NCI-H1048 (cell line): ENCODE measurements at places on chromosomes 11 and 22.

DNA sequence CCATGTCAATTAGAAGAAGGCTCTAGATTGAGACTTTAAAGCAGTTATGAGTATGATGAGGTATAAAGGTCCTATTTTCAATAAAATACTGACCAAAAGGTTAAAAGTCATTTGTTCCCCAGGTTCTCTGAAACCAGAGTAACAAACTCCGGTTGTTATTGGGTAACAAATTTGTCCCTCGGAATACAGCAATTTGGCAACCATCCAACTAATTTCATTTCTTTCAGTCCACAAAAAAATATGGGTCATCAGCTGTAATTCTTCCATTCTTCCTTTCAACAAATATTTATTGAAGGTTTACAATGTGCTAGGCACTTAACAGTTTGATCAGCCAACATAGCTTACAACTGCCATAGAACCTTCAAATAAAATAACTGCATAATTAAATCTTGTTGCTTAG, 79.9 kb downstream of the TTC28 start:
- DNase-seq: no peak

GRCh38 chr11:83933008-83933407, 646.8 kb upstream of the CCDC90B start:
- DNase-seq: no peak

DNA sequence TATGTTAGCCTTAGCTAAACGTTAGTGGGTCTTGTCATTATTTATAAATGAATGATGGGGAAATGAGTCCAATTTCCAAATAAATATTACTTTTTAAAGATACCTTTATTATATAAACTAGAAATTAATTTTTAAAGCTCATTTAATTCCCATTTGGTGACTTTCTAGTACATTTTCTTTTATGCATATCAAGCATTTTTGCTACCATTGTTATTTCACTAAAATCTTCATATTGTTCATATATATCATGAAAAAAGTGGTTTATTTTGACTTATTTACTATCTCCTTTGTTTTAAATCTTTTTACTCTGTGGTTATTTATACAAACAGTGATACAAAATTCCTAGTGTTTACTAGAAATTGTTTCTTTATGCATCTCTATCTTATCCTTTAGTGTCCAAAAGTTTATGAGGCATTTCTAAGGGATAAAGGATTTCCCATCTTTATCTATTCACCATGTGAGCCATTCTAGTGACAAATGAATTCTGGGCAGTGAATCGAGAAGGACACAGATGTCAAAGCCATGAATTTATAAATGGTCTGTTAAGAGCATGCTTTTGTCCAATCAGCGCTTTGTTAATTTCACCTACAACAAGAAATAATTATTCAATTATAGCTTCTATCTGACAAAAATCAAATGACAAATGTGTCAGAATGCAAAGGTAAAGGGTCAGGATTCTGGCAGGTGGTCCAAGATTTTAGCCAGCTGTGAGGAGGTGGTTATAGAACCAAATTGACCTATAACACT, 70.6 kb downstream of the PRMT3 start:
- no peak for DNase-seq

- no peak for DNase-seq
Observed at GRCh38 chr11:85946221-85946620, 91.0 kb downstream of the CCDC83 start.

DNA sequence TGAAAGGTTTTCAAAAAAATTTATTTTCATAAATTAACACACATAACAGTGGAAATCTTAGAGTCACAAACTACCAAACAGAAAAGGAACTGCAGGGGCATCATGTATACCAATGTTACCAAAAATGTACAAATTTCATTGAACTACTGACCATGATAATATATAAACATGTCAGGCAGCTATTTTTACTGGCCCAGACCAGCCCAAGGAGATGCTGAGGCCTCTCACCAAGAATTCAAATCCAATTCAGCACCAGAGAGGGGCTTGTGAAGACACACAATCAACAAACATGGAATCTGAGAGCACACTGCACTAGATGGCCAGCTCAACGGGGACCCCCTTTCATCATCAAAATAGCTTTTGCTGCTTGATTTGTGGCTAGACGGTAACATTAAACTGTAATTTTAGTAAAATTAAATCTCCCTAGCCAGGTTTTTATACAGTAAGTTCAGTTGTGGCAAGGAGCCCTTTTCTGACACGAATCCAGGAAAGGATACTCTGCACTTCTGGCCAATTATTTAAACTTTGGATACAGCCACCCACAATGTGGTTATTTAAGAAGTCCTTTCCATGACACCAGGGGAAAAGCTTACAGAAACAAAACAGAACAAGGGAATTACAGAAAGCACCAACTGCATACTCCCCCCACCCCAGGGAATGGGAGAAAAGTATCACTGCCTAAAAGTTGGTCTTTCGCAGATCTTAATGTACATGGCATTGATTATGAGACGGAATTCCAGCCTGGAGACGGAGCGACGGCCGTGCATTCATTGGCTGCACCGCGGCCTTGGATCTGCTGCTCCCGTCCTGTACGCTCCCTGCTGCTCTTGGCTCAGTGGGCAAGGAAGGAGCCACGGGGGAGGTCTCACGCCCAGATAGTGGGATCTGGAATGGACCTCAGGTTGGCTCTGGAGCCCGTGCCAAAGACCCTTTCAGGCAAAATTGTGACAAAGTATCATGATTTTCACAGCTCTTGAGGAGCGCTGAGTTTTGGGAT, 19.6 kb upstream of the PISD start:
- no peak for DNase-seq

DNA sequence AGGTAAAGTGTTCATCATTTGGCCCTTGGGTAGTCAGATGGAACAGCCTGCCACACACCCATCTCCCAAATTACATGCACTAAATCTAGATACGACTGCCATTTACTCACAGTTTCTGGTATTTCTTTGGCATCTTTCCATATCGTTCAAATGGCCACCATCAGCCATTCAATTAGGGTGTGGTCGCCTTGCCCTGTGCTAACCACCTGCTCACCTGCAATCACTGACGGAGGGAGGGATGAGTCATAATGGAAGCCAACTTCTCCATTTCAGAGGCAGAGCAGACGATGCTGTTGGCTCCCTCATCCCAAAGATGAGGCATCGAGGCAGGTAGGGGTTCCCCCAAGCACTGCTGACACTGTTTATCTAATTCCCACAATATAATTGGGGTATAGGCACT, 14.6 kb downstream of the MS4A6A start:
- no peak for DNase-seq

GRCh38 chr22:37241351-37242142, 2.5 kb downstream of the RAC2 start:
- DNase-seq: no peak

GRCh38 chr22:50586416-50586815, 3.8 kb upstream of the CHKB start:
- no peak for DNase-seq

DNA sequence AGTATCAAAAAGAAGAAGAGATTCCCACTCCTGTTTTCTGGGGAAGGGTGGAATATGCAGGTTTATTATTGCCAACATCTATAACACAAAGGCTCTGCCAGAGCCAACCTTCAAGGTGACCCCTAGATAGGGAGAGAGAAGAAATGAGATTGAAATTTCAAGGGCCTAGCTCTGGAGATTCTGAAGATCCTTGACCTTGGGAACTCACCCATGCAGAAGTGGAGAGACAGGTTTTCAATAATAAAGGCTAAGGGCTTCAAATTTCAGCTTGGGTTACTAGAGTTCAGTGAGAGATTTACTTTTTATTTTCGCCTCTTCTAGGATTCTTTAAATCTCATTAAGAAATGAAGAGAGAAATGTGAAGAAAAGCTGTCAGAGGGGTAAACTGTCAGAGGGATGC, 98.4 kb downstream of the CD44 start:
- no peak for DNase-seq

GRCh38 chr11:959027-959426, 33.4 kb downstream of the AP2A2 start:
- DNase-seq: no peak

DNA sequence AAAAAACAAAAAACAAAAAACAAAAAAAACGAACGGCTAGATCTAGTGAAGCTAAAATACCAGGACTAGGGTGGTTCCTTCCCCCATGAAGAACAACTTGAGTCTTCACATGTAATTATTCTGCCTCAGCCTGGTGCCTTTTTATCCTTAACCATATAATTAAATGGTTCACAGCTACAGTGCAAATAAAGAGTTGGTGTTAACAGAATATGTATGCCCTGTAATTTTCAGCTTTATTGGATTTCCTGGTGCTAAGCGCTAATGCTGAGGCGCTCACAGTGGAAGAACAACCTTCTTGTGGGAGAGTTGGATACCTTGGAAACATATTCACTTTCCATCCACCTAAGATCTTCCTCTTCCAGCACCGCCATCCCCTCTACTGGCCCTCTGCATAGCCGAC, 158.5 kb upstream of the SORL1-AS1 start:
- no peak for DNase-seq

- no peak for DNase-seq
Observed at GRCh38 chr11:120420572-120420971, 84.4 kb downstream of the ARHGEF12 start.

DNA sequence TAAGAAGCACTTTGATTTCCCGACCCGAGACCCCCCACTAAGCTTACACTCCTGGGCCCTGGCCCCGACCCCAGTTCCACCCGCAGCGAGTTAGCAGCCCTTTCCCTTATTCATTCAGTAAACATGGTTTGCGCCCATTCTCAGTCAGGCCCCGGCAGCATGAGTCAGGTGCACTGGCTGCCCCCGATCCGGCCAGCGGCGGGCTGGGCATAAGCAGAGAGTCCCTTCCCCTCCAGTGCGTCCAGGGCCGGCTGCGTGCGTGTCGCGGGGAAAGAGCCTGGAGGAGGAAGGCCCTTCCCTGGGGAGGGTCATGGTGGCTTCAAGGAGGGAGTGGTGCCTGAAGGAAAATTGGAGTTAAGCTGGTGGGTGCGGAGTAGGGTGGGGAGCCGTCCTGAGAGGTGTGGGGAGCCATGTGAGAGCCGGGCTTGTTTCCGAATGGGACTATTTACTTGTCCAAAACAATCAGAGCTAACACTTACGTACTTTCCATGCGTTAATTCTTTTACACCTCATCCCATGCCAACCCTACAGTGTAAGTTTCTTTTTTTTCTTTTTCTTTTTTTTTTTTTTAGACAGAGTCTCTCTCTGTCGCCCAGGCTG, 657 bp downstream of the IGHMBP2 start:
- DNase-seq: no peak

GRCh38 chr11:63829823-63830489, 9.0 kb upstream of the MARK2 start:
- DNase-seq: no peak

- no peak for DNase-seq
Observed at GRCh38 chr22:27513021-27513420, 288.5 kb downstream of the MN1 start.

GRCh38 chr11:116720895-116721294, 51.9 kb downstream of the BUD13 start:
- no peak for DNase-seq

DNA sequence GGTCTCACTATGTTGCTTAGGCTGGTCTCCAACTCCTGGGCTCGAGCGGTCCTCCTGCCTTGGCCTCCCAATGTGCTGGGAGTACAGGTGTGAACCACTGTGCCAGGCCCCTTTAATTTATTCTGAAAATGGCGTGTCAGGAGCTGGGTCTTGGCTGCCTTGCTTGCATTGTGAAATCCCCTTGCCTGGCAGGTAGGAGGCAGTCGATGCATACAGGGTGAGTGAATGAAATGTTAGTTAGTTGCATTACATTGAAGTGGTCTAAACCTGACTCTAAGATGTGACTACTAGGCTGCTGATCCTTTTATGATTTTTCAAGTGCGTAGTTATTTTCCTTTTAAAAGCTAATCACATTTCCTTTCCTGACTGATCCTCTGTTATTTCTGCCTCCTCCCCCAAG, 42.9 kb downstream of the PARVB start:
- DNase-seq: no peak

GRCh38 chr11:6526411-6527135, 29.5 kb downstream of the DNHD1 start:
- DNase-seq: no peak

GRCh38 chr11:58075781-58076180, 45.0 kb downstream of the OR6Q1 start:
- no peak for DNase-seq

DNA sequence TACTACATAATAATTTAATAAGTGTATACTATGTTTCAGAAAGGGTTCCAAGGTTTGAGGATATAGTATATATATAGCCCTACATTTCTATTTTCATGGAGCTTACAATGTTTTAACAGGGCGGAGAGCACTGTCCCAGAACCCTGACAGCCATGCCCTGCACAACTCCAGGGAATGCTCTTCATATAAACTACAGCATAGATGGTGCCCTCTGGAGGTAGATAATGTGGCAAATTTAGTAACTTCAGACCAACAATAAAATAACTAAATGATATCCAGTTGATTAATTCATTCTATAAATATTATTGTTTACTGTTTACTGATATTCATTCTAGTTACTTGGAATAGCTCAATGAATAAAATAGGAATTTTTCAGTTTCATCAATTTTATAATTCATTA, 693.7 kb upstream of the CCDC179 start:
- no peak for DNase-seq

DNA sequence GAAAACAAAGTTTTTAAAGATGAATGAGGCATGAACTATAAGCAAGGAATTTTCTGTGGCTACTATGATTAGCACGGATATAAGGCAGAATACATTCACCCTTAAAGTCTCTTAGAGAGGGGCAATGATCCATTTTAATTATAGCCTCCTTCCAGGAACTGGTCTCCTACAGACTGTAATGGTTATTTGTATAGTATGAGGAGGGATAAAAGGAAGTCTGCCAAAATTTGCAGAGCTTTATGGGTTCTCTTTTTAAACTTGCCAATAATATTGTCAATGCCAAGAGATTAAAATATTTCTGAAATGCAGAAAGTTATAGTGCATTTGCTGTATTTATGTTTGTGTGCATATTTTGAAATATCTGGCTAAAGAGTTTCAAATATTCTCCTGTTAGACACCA, 271.4 kb upstream of the LUZP2 start:
- no peak for DNase-seq

DNA sequence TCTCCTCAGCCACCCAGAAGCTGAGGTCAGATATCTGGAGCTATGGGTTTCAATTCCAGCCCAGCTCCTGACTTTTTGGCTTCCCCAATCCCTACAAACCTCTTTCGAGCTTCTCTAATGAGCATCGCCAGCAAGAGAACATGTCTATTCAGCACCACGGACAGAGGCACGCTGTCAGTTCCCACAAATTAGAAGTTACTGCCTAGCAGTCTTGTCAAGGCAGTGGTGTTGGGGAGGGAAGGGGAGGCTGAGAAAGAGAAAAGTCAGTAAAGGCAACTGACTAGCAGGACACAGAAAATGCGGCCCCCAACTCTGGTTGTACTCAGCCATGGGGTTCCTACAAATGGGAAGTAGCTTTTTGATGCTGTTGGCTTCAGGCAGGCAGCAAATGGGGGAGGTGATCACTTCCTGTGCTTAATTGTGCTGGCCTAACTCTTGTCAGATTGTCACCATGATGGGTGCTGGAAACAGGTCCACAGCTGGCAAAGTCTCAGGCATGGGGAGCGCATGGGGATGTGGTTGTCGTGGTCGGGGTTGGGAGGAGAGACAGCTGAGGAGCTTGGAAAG, 205.9 kb downstream of the ST3GAL4 start:
- DNase-seq: peak; percentile 27
